ENCODE measurements at places on chromosomes 3 and 15.

- no peak for DNase-seq
These were observed 46.5 kb downstream of the PEAK1 start for GRCh38 chr15:77373441-77373840.

DNA sequence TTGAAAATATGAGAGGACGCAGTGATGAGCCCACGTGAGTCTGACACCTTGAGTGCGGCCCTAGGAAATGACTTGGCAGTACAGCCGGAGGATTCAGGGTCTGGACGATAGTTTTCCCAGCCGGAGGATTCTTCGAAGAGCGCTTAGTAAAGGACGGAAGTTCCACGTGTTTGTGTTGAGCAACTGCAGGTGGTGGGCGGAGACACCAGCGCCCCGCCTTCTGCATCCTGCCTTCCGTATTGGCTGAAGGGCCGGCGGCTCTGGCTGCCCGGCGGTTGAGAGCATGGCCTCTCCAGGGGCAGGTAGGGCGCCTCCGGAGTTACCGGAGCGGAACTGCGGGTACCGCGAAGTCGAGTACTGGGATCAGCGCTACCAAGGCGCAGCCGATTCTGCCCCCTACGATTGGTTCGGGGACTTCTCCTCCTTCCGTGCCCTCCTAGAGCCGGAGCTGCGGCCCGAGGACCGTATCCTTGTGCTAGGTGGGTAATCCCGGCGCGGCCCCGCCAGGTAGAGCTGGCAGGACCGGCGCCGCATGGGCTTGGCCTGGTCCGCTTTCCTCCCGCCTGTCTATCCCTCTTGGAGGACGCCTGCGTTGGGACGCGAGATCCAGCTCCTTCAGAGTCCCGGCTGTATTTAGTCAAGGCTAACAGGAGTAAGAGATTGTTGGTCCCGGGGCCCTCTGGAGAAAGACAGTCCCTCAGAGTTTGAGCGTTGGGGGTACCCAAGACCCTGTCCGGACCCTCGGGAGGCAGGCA, at the start of gene EEF1AKMT4:
EEF1AKMT4 (plus strand) TSS at position 261 of the 755 bp plus-strand sequence; CDS start at position 284, 23 bp downstream.
- peak; percentile 99 for DNase-seq

DNA sequence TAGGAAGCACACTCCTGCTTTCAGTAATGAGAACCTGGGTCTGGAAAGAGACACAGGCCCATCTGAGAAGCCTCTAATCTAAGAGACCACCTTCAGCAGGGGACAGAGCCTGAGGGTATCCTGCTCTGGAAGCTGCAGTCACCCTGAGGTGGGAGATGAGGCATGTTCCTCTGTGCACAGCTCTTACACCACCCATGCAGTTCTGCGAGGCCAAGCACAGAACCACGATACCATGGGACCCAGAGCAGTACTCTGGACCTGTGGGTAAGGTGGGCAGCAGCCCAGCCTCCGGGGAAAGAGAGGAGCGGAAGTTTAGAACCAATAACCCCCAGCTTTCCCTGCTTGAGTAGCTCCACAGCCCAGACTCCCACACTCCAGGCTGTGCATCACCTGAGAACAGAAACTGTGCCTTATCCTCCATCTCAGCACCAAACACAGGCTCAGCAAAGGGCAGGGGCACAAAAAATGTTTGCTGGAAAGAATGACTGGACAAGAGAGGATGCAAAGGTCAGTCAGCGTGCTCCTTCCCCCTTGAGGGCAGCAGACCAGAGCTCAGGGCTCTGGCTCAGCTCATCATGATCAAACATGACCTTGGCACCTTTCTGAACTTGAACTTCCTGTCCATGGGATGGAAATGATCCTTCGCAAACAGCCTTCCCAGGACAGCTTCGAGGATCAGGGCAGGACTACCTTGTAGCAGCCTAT, 43.1 kb downstream of the RBPMS2 start:
- DNase-seq, result no peak

- no peak for DNase-seq
These were observed 311.5 kb downstream of the RORA start for GRCh38 chr15:60917461-60918145.

All from suppressor macrophage treated with lipopolysaccharide for 1 hour (primary cell).